ENCODE measurements at places on chromosomes 12 and 14. TPM values are rescaled to one million over a fixed set of nuclear protein-coding genes. Genes with fewer than 3 reads are reported as not detected.
A peak's percentile ranks its signal among the peaks of the same experiment; 100 is the strongest.

DNA sequence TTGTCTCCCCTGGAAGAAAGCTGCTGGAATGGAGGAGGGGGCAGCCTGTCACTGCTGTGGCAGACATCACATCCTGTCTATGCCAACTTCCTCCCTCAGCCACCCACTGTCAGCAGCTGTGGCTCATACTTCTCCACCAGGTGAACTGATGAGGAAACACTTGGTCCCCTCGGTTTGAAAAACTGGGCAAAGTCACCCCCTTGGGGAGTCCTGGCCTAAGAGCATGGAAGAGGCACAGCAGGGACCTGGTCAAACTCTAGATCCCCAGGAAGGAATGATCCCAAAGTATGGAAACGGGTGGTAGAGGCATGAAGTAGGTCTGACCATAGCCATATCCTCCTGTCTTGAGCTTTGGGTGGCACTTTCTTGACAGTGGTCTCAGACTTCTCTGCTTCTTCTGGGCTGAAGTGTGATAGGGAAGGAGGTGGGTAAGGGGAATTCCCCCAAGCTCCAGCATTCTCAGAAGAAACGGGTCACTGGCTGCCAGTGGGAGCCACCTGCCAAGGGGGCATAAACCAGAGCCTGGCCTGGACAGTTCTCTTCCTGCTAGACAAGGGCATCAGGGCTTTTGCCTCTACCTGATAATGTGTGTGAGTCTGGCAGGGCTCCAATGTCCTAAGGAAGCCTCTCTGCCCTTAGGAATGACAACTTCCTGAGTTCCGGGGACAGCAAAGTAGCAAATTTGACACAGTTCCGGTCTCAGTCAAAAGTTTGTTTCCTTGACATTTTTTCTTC, 36.0 kb downstream of the FMNL3 start:
- DNase-seq = no peak

DNA sequence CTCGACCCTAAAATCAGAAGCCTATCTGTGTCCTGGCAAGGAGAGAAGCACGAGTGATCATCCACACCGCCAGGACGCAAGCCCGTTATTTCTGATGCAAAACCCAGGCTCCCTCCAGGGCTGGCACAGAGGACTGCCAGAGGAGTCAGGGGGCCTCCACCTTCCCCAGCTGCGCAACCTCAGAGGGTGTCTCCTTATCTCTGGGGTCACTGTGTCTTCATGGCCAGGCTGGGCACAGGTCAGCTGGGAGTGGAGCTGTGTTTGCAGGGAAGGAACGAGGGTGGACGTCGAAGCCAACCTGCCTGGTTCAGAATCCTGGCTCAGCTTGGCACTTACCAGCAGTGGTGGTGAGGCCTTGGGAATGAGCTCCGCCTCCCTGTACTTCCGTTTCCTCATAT, 12.0 kb upstream of the SERPINA3 start:
- DNase-seq = no peak

DNA sequence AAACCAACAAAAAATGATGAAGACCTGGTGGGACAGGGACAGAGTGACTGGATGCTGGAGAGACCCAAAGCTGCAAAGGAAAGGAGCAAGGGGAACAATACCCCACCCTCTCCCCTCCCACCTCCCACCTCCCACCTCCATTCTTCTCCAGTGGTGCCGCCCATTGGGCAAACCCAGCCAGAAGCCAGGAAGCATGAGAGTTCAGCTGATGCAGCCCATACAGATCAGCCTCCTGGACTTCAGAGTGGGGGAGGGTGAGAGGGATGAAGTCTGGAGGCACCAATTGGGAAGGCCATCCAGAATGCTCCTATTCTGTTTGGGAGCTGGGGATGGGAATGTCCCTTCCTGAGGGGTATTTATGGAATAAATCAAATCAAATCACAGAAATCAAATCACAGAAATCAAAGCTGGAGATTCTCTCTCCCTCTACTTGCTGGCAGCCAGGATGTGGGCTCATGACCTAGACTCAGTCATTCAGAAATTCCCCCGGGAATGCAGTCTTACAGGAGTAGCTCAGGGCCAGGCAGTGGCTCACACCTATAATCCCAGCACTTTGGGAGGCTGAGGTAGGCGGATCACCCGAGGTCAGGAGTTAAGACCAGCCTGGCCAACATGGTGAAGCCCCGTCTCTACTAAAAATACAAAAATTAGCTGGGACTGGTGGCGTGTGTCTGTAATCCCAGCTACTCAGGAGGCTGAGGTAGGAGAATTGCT, 31.1 kb downstream of the IRF2BPL start:
- DNase-seq = no peak

DNA sequence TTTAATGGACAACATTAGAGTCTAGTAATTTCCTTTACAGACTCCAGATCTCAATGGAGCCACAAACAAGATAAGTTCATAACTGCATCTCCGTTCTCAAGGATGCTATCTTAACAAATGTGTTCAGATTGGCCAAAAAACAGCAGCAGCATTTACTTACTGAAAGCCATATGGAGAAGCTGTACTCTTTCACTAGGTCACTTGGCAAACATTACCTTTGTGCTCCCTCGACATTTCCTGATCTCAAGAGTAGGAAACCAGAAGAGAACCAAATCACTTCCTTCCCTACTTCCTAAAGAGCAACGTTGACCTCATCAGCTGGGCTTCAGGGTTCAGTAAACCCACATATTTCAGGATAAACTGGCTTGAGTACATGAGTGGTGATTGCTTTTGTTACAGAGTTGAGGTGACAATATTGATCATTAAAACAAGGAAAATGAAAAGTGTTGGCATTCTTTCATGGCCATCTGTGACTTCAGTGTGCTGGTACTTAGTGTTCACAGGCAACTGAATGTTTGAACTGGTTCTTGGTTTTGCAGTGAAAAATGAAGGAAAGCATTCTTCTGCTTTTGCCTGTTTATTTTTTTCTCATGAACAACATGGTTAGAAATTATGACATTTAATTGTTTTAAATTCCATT, 449.6 kb downstream of the TMEM117 start:
- peak; percentile 18 for DNase-seq

DNA sequence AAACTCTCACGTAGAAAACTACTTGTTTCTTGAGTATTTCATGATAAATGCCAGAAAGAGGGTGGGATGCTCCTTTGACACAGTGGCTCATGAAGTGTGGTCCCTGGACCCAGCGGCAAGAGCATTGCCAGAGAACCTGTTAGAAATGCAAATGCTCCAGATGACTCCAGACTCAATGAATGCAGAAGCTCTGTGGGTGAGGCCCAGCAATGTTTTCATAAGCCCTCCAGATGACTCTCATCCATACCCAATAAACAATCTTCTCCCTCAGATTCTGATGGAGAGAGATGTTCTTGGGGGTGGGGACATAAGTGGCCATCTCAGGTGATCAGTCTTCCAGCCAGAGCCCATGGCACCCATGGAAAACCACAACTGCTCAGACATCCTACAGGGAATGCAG, 88.9 kb downstream of the SMOC1 start:
- no peak for DNase-seq

GRCh38 chr12:102702447-102703114, 214.5 kb downstream of the PAH start:
- DNase-seq = peak; percentile 59

- DNase-seq = peak; percentile 37
Measured at GRCh38 chr14:61186341-61187195, 94.6 kb downstream of the TMEM30B start.

- no peak for DNase-seq
Measured at GRCh38 chr14:83196236-83196635, 1662.6 kb upstream of the SEL1L start.

DNA sequence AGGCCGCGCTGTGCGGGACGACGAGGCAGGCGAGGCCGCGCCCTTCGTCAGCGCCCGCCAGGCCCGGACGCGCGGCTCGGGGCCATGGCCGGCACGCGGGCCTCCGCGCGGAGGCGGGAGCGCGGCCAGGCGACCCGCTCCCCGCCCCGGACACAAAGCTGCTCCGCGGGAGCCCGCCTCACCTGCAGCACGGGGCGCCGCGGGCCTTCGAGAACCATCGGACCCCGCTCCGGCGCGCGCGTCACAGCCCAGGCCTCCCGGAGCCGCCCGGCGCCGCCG, 342 bp downstream of the DICER1 start:
- no peak for DNase-seq

DNA sequence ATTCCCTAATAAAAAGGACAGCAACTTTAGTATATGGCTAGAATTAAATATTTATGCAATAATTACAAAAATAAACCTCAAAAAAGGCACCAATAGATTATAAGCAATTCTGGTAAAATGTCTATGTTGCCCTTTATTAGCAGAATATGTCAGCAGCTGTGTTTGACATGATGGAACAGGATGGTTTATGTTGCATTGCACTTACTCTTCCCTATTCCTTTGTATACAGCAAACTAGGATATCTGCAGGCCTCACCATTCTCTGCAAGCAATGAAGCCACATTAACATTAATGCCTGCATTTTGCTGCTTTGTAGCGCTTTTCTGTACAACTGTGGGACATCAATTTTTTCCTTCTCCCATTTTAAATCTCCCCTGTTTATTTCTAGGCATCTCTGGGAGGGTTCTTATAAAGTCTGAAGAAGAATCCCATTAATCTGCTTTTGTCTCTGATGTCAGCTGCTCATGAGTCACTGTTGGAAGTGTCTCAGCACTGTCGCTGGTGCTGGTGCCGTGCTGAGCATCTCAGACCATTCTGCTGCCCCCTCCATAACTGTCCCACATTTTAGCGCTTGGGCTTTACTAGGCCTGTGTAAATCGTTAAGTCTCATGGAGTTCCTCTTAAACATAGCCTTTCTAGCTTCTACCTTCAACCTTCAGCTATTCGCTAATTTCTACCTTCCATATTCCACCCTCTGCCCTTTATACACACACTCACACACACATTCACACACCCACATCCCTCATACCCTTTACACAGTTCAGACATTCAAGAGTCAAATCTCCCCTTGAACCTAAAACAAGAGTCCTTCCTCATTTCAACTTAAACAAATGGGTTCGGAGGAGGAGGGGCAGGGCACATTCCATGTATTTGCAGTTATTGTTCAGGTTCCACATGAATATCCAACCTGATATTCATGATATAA, 64.4 kb upstream of the TRHDE start:
- DNase-seq = peak; percentile 75

DNA sequence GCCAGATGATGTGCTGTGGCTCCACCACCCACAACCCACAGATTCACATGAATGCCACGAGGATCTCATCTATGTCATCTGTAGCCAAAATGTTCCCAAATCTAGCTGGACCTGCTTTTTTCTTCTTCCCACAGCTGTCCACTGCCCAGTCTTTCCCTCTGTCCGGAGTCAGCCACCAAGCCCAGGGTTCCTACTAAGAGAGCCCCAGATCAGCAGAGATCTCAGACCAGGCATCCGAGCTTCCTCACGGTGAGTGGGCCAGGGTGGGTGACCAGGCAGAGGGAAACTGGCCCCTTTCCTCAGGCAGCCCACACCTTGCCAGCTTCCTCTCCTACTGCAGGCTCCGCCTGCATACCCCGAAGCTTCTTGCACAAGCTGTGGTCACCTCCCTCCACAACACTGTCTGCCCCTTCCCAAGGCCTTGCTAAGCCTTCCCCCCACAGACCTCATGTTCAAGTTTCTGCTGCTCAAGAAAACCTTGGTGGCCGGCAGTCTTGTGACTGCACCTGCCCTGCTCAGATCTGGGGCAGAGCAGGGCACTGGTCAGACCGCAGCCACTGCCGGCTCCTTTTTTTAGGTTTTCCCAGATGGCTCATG, 81.4 kb downstream of the ACTN1 start:
- no peak for DNase-seq

GRCh38 chr12:105425254-105426174, 95.0 kb downstream of the C12orf75 start:
- DNase-seq = no peak

- DNase-seq = no peak
Measured at GRCh38 chr12:79371226-79371625, 319.5 kb downstream of the PAWR start.

DNA sequence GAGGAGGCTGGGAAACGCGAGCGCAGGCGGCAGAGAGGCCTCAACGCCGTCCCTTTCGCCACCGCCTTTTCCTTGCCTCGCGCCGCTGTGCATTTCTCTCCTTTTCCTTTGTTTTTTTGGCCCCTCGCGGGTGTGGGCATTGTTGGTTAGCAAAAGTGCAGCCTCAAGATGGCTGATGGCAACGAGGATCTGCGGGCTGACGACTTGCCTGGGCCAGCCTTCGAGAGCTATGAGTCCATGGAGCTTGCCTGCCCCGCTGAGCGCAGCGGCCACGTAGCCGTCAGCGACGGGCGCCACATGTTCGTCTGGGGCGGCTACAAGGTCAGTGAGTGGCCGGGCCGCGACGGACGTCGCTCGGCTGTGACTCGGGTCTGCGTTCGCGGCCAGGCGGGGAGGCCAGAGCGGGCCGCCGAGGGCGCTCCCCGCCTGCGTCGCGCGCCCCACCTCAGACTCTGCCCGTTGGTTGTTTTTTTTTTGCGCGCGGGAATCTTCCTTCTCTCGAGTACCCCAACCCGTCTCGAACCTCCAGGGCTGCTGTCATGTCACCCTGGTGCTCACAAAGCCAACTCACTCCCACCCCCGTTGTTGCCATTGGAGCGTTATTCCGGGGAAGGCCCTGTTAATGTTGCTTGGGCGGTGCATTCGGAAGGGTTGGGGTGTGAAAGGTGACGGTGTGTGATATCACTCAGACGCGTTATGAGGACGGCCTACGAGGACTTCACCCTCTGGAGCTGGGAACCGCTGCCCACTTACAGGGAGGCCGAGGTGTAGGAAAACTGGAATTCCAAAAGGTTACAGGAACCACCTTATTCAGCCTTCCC, 558 bp downstream of the KLHDC2 start:
- peak; percentile 70 for DNase-seq

DNA sequence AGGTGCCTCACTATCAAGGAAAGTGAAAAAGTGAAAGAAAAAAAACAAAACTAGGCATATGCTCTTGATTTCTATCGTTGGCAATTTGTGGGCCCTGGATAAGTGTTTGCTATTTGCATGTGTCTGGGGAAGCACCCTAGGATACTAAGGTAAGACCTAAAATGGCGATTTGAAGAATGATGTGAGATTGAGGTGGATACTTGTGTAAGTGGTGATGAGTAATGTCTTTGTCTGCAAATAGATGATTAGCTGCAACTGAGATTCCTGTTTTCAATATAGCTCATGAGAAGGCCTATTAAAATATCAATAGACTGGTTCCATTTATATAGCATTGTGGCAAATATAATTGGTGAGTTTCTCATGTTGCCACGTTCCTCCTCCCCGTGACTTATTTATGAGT, 261.7 kb downstream of the NEDD1 start:
- DNase-seq = no peak

GRCh38 chr12:3641428-3642018, 111.4 kb downstream of the CRACR2A start:
- DNase-seq = no peak

The KRT75 gene
- not detected for total RNA-seq

The SPIC gene
- 0.28 TPM for total RNA-seq

The FAM181A gene
- total RNA-seq = 3.2 TPM

The CABP1 gene
- 0.58 TPM for total RNA-seq

The CFAP54 gene
- 15.5 TPM for total RNA-seq

Data from lung (tissue), 17 donors.